Activated CD8-positive, alpha-beta memory T cell treated with anti-CD3 and anti-CD28 coated beads for 4 hours (primary cell): ENCODE measurements at places on chromosomes 3 and 15.
A peak's percentile ranks its signal among the peaks of the same experiment; 100 is the strongest.

DNA sequence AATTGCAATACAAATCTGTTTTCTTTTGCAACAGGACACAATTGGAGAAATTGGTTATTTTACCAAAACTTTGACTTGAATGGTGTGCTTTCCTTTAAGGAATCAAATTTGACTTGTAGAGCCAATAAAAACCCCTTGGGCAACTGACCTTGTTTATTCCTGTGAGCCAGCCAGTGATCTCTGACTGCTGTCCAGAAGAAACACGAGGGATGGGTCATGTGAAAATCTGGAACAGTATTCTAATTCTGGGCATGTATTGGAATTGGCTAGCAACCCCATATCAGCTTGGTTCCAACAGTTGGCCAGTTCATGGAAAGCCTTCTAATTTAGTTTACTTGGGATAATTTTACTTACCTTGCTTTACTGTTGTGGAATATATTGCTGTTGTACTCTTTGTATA is 19.1 kb upstream of the HHATL start:
- no peak for DNase-seq

DNA sequence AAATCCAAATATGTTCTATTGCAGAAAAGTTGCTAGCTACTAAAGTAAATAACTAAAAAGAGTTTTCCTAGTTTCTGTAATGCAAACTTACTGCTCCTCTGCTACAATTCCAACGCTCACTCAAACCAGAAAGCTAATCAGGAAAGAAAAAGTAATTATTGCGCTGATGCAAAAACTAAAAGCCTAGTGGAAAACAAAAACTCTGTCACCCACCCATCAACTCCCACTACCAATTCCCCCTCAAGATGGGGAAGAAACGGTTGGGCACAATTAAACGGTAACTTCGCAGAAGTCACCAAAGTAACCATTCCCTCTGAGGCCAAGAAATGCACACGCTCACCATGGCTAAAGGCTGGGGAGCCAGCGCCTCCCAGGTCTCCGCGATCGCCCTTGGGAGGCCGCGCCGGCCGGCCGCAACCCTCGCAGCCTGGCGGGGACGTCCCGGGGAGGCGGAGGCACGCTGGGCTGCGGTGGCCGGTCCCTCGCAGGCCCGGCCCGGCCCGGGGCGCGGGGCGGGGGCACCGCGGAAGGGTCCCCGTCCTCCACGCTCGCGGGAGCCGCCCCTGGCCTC is 684 bp downstream of the SLTM start:
- DNase-seq = no peak

- no peak for DNase-seq
Measured at GRCh38 chr15:62929000-62929357, 113.6 kb upstream of the TPM1 start.

DNA sequence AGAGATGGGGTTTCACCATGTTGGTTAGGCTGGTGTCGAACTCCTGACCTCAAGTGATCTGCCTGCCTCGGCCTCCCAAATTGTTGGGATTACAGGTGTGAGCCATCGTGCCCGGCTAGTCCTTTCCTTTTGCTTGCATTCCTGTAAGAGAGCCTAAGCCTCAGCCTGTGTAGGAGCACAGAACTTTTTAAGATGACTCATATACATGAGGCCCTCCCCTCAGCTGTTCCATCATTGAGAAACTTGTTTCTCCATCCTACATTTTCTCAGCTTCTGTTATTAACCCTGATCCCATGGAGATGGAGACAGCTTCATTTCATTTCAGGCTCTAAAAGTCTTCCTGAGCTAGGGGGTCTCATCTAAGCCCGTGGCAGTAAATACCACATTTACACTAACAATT is 123.3 kb downstream of the PLOD2 start:
- no peak for DNase-seq

DNA sequence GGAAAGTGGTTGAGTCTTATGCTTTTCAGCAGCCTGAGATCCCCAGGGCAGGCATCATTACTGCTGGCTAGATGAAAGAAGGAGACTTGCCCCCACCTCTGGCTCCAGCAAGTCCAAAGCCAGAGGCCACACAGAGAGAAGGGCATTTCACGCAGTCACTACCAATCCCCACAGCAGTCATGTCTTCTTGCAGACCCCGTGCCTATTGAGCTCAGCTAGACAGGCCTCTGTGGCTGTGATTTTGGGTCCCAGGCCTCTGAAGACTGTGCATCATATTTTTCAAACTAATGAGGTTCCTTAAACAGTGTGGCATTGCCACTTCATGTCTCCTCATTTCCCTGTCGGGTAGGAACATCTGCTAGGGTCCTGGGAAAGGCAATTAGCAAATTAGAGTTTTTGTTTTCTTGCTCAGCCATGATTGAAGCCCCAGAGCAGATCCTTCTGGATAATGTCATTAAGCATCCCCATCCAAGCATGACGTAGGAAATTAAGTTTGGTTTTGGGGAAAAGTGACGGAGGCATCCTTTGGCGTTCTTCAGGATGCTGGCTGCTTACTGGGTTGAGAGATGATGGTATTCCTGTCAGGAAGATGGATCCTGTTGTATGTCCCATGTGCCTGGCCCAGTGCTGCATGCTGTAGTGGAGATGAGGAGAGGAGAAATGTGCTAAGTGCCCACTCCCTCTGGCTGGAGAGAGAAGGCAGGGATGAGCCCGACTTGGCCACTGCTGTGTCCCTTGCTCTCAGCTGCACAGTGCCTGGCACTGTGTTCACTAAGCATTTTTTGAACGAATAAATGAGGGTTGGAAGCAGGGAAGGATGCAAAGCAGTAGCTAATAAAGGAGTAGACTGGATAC is 7.0 kb downstream of the SPSB4 start:
- DNase-seq = no peak

- no peak for DNase-seq
Measured at GRCh38 chr3:192675958-192676649, 51.2 kb downstream of the FGF12 start.

DNA sequence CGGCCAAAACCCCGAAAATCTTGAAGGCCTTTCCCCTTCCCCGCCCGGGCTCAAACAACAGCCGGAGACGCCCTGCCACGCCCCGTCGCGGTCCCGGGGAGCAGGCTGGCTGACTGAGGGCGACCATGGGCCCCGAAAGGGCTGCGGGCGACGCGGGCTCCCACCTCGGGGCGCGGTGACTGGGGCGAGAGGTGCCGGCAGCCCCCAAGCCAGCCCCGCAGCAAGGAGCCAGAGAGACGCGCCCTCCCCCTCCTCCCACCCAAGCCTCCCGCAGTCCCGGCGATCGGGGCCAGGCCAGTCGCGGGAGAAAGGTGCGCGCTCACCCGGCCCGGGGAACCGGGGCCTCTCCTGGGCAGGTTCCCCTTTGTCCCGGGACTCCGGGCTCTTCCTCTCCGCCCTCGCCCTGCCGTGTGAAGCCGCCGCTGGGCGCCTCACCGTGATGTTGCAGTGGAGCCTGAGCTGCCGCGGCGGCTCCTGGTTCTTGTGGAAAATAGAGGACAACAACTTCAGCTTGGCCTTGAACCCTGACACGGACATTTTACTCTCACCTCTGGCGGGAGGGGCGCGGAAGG is 30.6 kb upstream of the ZSCAN2 start:
- DNase-seq = peak; percentile 15

DNA sequence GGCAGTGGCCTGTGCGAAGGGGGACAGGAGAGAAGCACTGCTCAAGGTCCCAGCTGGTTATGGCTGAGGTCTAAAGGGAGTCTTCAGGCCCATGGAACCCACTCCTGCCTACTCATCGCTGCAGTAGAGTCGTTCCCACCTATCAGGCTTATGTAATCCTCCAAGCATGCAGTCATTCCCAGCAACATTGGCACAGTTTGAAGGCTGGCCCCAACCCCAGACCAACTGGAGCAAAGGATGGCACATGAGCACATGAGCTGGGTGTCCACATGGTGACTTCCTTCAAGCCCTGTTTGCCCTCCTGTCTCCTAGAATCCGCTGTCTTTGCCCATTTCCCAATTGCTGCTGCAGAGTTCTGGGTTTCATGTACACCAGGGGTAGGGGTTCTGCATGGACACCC is 60.5 kb upstream of the FGD5 start:
- no peak for DNase-seq

DNA sequence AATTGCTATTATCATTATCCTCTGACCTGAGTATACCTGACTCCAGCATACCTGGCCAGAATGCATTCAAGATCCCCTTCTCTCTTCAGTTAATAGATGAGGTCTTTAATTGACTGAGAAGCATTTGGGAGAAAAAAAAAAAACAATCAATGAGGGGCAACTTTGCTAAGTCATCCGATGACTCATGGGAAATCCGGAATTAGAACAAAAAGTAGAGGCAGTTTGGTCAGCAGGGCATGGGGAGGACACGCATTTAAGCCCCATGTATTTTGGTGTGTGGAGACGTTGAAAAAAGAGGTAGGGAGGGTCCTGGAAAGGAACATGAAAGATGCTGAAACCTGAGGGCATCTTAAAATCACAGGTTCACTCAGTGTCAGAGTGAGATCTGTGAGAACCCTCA is 256.2 kb downstream of the RORA start:
- DNase-seq = no peak

DNA sequence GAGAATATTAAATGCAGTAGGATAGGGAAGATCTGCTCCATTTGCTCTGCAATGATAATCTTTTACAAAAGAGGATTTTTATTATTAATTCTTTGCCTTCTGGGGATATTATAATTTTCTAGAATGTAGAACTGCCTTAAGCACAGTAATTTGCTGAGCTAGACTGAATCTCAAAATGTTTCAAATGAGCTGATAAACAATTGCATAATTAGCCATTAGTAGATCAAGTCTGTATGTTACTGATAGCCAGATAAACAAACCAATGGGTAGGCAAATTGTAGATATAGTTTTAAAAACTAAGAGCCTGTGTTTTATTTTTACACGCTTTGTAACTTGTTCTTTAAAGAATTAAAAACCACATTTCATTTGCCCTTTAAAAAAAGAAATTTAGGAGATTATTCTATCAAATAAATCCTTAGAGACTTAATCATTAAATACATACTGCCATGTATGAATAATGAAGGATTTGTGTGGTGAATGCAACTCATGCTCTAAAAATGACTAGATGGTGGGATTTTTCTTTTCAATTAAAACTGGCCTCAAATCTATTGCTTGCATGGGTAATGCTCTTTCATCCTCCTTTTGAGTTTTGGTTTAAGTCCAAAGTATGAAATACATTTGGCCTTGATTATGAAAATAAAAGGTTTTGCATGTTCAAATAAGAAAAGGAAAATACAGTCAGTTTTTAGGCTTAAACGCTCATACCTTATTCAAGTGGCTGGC is 32.6 kb upstream of the NANOGP8 start:
- DNase-seq = no peak

DNA sequence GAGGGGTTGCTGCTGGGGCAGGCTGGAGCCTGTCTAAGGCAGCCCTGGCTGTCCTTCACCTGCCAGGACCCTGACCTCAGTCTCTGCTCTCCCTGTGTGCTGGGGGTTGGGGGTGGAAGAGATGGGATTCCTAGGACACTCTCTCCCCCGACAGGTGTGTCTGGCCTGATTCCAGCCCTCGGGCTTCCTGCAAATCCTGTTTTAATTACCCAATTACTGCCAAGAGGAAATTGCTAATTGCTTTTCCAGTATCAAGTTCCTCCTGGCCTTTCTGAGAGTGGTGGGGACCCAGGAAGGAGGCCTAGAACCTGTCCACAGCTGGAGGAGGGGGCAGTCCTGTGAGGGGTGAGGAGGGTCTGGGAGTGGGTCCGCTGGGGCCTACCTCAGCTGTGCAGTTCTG is 15.8 kb downstream of the PLXNA1 start:
- DNase-seq = no peak

DNA sequence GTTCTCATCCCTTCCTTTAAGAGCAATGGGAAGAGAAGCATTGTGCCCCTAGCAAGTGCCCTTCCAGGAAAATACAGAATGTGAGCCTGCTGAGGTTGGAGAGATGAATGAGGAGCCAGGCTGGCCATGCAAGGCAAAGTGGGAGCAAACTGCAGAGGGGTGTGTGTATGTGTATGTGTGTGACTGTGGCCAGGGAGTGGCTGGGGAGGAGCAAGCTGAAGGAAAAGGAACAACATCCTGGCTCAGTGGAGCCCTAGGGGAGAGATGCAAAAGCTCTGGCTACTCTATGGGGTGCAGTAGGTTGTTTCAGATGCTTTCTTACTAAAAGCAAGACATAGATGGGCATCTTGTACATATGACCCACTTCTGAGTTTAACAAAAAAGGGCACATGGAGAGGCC is 20.6 kb downstream of the FOXP1 start:
- no peak for DNase-seq

- no peak for DNase-seq
Measured at GRCh38 chr3:108394563-108394962, 98.2 kb downstream of the HHLA2 start.

DNA sequence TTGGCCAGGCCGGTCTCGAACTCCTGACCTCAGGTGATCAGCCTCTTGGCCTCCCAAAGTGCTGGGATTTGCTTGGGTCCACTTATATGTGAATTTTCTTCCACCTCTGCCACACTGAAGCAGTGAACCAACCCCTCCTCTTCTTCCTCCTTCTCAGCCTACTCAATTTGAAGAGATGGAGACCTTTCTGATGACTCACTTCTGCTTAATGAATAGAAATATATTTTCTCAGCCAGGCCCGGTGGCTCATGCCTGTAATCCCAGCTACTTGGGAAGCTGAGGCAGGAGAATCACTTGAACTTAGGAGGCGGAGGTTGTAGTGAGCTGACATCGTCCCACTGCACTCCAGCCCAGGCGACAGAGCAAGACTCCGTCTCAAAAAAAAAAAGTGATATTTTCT is 46.8 kb upstream of the GATM start:
- DNase-seq = no peak

GRCh38 chr3:38614091-38614490 is 35.4 kb downstream of the SCN5A start:
- DNase-seq = no peak

- DNase-seq = no peak
Measured at GRCh38 chr3:195129644-195130492, 141.1 kb downstream of the XXYLT1 start.

DNA sequence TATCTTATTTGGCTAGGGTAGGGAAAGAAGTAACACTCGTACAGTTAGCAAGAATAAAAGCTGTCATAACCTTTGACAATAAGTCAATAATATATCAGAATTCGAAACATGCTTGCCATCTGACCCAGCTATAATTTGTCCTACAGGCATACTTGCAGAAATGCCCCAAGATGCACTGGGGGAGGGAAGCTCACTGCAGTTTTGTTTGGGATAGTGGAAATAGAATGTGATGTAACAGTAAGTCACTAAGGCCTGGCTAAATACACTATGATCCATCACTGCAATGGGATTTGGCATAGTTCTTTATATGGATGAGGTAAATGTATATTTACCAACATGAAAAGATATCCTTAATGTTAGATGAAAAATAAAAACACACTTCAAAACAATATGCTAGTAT is 25.5 kb upstream of the TMOD3 start:
- DNase-seq = no peak

GRCh38 chr3:77204788-77205187 is 164.9 kb downstream of the ROBO2 start:
- no peak for DNase-seq

GRCh38 chr3:73115806-73116205 is 54.3 kb downstream of the EBLN2 start:
- no peak for DNase-seq

GRCh38 chr15:74867466-74868038 is 5.6 kb downstream of the SCAMP2 start:
- DNase-seq = no peak

- DNase-seq = no peak
Measured at GRCh38 chr3:14847613-14848541, 29.1 kb downstream of the FGD5 start.
